ENCODE measurements at places on chromosomes 6 and 20.

- no peak for DNase-seq
These were observed 125.4 kb downstream of the RNASET2 start for GRCh38 chr6:166830891-166831363.

DNA sequence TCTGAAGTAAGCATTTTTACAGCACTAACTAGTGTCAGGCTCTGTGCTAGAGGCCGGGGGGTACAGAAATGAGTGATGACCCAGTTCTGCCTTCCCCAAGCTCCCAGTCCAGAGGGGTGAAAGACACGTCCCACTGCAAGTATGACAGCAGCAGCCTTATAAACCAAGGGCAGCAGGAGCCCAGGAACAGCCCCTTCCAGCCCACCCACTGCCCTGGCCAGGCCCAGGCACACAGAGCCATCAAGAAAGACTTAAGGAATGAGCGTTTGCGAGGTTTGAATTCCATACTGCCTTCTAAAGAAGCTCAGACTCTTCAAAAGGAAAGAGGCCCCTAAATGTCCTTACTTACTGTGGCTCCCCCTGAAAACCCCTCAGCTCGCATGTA is 10.0 kb downstream of the TRERF1 start:
- DNase-seq = no peak

DNA sequence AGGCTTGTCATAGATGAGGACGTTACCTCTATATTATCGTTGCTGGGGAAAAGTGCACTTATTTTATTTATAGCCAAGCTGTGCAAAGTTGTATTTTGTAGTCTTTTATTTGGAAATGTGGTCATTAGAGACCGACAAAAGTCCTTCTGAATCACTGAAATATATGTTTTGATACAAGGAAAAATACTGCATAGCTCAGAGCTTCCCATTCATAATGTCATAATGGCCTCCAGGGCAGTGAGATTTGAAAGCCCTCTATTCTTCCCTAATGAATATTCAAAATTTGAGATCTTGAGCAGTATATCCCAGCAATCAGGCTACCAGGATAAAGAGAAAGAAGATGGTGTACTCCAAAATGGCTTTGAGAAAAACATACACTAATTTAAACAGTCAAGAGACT is 64.6 kb downstream of the CAP2 start:
- no peak for DNase-seq

- no peak for DNase-seq
These were observed 114.5 kb downstream of the SLC16A10 start for GRCh38 chr6:111201764-111202163.

GRCh38 chr6:148873154-148873553 is 126.3 kb downstream of the UST start:
- DNase-seq = no peak

DNA sequence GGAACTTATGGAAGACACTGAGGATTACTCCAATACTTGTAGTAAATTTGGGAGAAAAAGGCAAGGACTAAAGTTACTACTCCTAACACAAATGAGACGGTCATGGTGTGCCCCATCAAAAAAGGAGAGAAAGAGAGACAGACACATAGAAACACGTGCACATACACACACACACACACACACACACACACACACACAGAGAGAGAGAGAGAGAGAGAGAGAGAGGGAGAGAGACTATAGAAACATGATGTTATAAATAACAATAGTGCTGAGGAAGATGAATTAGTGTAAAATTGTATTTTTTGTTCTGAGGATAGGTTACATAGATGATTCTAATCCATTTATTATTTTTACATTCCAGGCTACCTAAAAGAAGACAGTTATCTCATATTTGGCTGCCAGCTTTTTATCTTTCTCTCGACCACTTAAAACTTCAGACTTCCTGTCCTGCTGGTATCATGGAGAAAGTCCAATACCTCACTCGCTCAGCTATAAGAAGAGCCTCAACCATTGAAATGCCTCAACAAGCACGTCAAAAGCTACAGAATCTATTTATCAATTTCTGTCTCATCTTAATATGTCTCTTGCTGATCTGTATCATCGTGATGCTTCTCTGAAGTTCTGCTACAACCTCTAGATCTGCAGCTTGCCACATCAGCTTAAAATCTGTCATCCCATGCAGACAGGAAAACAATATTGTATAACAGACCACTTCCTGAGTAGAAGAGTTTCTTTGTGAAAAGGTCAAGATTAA is 10.5 kb downstream of the PLN start:
- DNase-seq = peak; percentile 17

DNA sequence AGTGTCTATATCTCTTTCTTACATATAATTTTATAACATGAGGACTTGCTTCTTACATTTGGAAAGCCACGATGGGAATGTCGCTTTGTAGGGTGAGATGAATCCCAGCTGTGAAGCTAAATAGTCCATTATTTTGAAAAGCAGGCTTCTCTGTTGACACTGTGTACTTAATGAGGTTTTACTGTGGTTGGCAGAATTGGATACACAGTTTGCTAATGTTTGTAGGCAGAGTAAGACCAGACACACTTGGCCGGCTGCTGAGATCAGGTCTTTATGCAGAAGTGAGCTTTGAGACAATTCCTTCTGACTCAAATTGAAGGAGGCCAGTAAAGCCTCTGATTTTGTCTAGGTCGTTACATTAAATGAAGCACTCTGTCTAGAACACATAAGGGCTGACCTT is 93.0 kb downstream of the NDUFAF5 start:
- DNase-seq = no peak

- DNase-seq = no peak
These were observed 66.3 kb downstream of the SLX4IP start for GRCh38 chr20:10501402-10501801.

DNA sequence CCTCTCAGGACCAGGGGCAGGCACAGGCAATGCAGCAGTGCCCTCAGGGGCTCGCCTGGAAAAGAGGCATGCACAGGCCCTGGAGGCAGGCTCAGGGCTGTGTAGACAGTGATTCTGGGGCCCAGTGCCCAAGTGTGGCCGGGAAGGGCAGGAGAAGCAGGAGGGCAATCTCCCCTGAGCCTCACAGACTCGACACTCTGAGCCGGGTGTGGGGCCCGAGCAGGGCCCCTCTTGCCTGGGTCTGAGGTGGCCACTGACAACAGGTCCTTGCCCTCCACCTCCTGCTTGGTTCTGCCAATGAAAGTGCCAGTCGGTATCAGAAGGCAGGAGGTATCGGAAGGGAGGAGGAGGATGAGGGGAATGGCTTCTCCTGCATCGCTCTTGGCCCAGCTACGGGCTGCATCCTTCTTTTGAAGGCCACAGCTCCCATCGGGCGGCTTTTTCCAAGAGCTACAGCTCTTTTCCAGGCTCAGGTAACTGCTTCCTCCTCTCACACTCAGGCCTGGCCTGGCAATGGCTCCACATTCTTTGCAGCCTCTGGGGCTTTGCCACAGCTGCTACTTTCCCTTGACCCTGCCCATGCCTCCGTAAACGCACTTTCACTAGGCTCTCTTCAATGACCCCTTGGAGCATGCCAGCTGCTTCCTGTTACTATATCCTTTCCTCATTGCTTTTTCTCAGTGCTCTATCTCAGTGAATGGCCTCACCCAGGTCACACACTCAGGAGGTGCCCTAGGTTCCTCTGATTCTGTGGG is 24.5 kb downstream of the GABRR2 start:
- DNase-seq = no peak

DNA sequence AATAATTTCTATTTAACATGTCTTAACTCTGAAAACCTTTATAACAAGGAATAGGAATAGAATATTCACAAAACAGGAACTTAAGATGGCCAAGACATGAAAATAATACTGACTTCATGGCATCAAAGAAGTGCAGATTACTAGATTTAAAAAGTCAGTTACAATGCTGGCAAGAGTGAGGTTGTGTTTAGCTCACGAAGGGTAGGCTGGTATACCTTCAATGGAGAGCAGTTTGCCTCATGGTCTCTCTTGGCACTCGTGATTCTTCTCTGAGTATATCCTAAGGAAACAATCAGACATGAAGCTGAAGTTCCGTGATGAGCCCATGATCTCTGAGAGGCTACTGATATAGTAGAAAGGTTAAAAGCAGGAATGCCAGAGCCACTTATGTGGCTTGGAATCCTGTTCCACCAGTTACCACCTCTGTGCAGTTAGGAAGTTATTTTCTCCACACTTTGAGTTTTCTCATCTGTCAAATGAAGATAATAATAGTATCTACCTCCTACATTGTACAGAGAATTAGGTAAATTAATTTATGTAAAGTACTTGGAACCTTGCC is 7.2 kb downstream of the NCOA7 start:
- DNase-seq = no peak

DNA sequence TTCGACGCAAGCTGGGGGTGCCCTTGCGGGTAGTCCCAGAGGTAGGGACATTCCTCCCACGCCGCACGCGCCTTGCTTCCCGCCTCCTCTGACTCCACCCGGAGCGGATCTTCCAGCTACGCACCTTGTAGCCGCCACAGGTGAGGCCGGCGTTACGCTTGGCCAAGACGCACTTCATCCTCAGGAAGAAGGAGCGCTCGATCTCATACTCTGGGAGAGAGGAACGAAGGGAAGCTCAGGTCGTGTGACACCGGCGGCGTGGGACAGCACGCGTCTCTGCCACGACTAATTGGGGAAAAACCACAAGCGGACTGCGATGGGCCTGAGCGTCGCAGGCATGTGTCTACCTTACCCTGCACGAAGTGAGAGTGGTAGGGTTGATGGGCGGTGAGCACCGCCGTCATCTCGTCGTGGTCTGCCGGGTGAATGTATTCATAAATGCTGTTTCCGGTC is 15.5 kb downstream of the SIM1 start:
- DNase-seq = no peak

GRCh38 chr6:29632789-29633533 is at the start of gene GABBR1:
Gene GABBR1, minus strand, starts transcription at chr6:29633183. Its CDS starts 798 bp downstream, at chr6:29632385.
- peak; percentile 73 for DNase-seq

DNA sequence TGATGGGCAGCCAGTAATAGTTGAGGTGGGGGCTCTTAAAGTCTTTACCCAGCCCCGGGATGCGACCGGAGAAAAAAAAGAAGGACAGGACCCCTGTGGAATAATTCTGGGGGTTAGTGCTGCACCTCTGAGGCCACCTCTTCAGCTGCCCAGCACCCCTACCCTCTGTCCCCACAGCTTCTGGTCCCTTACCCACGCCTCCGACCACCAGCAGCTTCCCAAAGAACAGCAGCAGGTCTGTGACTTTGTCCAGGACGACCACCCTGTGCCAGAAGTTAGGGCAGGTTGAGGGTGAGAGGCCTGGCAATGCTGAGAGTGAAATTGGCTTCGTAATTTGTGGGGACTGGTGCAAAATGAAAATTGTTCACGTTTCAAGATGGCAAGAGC is 2.2 kb upstream of the NEU1 start:
- no peak for DNase-seq

DNA sequence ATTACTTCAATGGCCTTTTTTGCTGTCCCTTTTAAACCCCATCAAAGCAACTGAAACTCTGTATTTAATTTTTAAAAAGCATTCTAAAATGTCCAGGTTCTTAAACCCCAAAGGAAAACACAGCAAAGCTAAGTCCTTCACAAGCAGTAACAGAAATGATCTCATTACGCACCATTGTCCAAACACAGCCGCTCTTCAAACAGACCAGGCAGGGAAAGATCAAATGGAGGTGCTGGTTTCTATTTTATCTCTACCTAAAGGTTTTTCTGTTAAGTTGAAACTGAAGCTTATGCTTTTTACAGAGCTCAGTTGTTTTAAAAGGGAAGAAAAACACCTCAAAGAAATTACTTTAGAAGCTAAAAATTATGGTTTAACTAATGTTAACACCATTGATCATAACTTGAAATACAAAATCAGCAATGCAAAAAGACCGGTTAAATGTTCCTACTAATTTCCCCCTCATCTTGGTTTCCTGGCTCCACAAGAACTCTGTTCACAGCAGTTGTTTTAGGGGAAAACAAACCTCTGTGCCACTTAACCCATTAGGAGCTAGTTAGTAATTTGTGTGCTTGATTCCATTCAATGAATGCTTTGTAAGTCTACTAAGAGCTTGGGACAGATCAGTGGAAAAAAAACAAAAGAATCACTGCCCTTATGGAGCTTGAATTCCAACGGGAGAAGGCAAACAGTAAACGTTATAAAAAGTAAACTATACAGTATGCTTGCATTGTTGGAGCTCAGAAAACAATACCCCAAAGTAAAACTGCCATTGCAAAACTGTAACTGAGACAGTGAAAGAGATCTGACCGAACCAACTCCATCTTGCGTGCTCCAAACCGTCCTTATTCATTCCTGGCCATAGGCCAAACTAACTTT is 87.4 kb downstream of the CD24 start:
- DNase-seq = no peak

DNA sequence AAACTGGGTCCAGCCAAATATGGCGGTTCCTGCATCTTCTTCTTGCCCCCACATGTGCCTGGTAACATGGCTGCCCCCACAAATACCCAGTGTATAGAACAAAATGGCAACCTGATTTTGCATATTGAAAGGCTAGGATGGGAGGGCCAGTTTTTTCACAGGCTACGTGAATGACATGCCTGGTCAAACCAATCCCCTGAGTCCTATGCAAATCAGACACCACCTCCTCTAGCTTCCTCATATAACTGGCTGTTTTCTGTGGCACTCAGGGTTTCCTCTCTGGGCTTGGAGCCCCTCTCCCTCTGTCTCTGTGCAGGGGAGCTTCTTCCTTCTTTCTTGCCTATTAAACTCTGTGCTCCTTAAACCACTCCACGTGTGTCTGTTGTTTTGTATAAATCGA is 372.1 kb downstream of the KIF16B start:
- no peak for DNase-seq

DNA sequence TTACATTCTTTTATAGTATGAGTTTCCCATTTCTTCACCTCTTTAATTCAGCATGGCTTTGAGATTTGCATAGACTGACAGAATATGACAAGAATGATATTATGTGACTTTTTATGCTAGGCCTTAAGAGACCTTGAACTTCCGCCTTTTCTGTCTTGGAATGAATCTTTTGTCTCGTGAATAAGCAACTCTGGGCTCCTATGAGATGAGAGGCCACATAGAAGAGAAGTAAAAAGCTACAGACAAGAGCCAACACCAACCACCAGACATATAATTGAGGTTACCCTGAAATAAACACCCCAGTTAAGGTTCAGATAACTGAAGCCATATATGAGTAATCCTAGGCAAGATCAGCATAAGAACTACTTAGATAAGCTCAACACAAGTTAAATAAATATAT is 600.8 kb downstream of the MEI4 start:
- DNase-seq = no peak

DNA sequence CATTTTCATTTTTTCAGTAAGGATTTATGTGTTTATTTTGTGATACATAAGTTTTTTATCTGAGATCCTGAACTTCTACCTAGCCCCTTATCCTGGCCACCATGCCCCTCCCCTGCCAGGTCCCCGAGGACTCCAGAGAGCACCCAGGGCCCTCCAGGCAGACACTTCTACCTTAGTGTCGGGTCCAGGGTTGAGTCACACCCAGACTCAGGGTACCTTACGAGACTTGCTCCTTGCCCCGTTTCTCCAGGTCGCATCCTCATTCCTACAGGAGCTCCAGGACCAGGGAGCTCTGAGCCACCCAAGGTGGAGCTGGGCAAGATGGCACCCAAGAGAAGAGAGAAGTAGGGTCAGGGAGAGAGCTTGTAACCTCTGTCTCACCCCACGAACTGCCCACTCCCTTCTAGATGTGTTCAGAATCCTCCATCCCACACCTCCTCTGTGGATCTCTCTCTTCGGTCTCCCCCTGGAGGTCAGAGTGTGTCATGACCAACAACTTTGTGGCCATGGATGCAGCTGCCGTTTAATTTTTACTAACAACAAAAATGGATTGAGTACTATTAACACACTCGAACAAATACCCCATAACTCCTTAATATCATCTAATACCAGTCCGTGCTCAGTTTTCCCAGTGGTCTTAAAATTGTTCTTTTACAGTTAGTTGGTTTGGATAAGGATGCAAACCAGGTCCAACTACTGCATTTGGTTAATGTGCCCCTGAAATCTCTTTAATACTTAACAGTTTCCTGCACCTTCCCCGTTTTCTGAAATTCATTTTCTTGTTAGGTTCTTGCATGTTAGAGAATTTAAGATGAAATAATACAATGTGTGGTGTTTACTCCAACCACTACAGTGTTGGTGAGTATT is 130.6 kb upstream of the INSM1 start:
- DNase-seq = no peak

Measured in T-helper 2 cell treated with Interferon-gamma antibody and Interleukin-4, amounts not matched to agents 5 μg/mL and 100 μg/mL, for 36 hours (primary cell).